ENCODE measurements at places on chromosomes 12 and 14.

- DNase-seq: no peak
These were observed 1.9 kb downstream of the TEAD4 start for GRCh38 chr12:2960996-2961616.

DNA sequence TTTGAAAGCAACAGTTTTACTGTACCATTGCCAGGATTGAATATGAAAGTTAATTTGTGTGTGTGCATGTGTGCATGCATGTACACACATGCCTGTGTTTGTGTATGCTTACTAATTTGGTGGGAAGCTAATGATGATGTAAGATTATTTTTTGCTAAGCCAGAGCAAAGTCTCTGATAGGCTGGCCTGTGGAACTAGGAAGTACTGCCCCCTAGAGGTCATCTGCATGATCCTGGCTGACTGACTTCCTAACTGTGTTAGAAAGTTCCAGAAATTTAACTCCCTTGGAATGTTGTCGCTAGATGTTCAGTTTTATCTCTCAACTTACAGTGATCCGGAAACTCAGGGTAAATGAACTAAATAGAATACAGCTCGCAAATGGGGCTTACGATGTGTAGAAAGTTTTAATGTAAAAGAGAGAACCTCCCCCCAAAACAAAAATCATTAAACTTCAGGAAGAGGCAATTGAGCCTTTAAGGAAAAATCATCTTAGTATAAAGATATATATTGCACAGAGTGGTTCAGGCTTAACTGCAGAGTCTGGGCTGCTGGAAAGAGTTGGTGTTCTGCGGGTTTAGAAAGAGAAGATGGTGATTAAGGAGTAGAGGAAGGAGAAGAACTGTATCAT, 34.3 kb upstream of the SLC38A1 start:
- DNase-seq: peak; percentile 72

DNA sequence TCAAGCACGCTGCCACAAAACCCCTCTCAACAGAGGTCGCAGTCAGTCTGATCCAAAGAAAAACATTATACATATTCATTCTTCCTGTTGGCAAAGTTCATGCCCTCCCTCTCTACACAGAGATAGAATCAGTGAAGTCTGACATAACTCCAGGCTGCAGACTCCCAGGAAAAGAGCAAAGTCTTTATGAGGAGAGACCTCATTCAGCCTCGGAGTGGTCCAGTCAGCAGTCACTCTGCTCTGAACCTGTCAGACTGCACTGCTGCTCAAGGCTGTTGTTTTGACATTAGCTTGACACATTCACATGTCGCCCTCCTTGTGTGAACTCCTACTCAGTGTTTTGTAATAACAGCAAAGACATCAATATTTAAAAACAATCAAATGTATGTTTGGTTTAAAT, 241.2 kb upstream of the G2E3 start:
- DNase-seq: no peak

DNA sequence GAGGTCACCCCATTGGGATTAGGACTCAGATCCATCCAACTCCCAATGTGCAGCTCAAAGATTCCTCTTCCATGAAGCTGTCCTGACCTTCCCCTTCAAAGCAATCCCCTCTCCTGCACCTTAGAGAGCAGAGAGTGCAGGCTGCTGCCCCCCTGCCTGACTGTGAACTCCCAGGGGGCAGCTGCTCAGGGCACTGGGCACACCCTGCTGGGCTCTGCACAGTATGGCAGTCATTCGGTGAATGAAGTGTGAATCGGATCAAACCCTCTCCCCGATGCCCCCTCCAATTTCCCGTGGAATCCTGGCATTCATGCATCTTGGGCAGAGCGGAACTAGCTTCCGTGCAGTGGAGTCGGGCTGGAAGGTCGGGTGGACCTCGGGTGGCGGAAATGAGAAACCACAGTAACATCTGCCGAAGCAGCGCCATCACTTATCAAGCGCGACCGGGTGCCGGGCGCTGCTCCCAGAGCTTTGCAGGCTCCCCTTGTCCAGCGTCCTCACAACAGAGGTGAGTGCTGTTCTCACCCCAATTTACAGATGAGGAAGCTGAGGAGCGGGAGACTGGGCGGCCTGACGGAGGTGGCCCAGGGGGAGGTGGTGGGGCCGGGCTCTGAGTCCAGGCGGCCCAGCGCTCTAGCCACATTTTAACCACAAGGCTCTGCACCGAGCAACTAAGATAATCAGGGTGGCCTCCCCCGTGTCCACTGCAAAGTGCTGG, 14.7 kb downstream of the GALNT9 start:
- no peak for DNase-seq

DNA sequence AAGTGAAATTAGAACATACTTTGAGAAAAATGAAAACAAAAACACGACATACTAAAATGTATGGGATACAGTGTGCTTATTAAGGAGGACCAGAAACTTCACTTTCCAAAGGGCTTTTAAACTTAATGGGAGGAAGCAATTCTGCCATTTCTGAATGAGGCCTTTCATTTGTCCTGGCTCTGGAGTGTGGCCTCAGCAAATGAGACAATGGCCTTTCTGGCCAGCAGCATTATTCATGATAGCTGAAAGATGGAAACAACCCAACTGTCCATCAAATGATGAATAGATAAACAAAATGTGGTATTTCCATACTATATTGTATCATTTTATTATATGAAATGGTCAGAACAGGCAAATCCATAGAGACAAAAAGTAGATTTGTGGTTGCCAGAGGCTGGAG, 338.6 kb downstream of the CEP128 start:
- DNase-seq: no peak

DNA sequence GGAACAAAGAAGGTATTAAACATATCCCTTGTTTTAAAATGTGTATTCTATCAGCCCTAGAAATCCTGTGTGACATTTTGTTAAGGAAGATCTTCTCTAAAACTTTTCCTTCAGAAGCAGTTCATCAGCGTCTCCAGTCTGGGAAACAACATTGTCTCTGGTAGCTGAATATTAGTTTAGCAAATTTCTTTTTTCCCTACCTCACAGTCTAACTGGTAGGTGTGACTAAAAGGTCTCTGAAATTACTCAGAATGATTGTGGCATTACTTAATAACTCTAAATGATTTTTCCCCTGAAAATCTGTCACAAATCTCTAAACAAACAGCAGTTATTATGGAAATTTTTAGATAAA, 1044.8 kb downstream of the FLRT2 start:
- DNase-seq: no peak

- no peak for DNase-seq
These were observed 83.4 kb downstream of the RTN1 start for GRCh38 chr14:59787045-59787674.

DNA sequence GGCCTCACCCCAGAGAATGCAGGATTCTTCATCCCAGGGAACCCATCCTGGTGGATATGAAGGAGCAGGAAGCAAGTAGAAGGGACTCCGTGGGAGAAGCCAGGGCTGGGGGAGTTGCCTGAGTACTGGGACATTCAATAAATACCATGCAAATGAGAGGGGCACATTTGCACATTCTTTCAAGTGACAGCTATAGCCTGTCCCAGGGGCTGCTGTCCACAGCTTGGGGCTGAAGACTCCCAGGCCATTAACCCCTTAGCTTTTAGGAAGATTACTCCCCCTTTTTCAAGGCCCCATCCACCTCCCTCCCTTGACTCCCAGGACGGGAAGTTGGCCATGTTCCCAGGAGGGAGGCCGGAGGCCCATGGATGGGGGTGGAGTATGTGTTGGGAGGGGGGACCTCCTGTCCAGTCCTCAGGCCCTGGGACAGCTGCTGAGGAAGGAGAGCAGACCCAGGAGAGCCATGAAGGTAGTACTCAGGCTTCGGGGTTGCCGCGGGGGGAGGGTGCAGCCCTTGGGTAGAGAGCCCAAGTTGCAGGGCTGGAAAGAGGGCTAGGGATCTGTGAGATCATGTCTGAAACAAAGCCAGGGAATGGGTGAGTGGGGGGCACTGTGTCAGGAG, 974 bp upstream of the TNS2 start:
- no peak for DNase-seq

DNA sequence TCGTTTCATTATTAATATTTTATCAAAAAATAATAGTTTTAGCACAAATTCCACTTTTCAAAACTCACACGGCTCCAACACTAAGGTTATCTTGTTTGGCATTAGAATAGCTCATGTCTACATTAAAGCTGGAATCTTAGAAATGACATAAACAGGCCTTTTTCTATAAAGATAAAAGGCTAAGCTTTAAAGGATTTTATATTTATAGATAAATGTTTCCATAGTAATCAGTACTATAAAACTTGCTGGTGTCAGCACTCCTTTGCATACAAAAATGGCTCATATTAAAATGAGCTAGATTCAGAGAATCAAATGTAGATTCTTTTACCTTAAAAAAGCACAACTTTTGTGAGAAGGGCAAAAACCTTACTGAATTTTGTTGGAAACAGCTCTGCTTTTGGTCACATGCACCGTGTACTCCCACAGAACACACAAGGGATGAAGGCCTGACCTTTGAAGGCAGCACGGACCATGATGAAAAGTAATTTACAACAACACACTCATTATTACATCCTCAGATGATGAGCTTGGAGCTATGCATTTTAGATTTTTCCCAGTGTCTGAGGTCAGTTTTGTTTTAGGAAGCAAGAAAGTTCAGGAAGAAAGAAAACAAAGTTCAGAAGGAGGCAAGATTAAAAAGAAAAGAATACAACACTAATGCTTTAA, 202.8 kb downstream of the BCAT1 start:
- no peak for DNase-seq

- DNase-seq: no peak
These were observed 134.1 kb downstream of the NCOR2 start for GRCh38 chr12:124433147-124433874.

- no peak for DNase-seq
These were observed 47.2 kb upstream of the CTDSP2 start for GRCh38 chr12:57893431-57894353.

DNA sequence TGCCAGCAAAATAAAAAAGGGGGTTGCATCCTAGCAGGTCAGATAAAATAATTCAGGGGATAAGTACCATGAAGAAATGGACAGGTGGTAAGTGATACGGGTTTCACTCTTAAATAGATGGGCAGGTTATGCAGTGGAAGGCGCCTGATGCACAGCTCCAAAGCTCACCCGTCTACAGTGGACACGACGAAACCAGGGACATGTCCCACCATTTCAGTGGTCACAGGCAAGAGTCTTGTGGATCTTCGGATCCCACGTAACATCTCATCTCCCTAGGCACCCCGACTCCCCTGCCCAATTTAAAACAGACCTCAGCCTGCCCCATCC, 60.5 kb downstream of the DDX51 start:
- no peak for DNase-seq

- DNase-seq: no peak
These were observed 138.7 kb downstream of the BRMS1L start for GRCh38 chr14:35964697-35965286.
